ENCODE measurements at places on chromosomes 5 and 9. TPM values are rescaled to one million over a fixed set of nuclear protein-coding genes. Genes with fewer than 3 reads are reported as not detected.

DNA sequence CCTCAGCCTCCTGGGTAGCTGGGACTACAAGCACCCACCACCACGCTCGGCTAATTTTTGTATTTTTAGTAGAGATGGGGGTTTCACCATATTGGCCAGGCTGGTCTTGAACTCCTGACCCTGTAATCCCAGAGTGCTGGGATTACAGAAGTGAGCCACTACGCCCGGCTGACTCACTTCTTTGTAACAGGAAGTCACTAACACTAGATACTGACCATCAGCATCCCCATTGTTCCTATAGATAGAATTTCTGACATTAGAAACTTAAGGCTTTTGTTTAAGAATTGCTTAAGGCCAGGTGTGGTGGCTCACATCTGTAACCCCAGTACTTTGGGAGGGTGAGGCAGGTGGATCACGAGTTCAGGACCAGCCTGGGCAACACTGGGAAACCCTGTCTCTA is 42.2 kb downstream of the LEAP2 start:
- DNase-seq = no peak

DNA sequence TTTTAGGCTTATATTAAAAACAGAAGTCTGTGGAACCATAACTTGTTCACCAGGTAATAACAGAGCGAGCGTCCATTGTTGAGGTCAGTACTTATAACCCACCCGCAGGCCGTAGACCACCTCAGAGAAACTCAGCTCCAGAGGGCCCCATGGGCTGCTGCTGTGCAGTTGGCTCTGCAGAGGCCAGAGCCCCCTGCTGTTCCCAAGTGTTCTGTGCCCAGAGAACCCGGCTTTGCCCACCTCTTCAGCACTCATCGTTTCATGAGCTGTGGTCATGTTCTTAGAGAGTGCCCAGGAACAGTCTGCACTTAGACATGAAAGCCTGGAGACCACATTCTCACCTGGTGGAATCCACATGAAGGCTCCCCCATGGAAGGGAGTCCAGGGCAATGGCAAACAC is 50.4 kb upstream of the SLC2A8 start:
- no peak for DNase-seq

PKD2L2 gene
- total RNA-seq = not detected

- no peak for DNase-seq
Measured at GRCh38 chr5:100469767-100470166, 65.4 kb upstream of the FAM174A start.

DNA sequence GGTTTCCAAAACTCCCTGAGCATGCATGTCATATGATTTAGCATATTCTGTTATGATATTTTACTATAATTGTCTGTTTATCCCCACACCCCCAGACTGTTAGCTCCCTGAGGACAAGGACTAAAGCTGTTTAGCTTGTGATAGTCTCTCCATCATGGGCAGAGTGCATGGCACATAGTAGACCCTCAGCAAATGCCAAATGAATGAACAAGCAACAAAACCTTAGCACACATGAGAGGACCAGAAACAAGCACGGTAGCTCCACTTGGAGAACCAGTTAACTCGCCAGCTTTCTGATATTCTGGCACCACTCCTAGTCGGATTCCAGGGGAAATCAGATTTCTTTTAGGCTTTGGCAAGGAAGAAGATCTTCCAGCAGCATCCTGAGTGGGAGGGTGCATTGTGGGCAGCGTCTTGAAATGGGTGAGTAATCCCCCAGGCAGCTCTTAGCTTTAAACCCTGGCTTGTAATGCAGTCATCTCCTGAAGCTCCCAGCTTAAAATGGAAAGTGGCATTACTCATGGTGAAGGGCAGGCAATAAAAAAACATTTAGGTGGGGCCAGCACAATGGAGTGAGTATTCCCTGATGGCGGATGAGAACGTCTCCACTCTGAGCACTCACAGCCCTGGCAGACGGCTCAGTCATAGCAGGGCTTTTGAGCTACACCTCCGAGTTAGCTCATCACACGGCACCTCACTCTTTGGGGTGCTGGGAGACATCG is 41.1 kb downstream of the FGF1 start:
- DNase-seq = no peak

- DNase-seq = no peak
Measured at GRCh38 chr5:32042551-32042961, 131.6 kb downstream of the GOLPH3 start.

- DNase-seq = peak; percentile 65
Measured at GRCh38 chr9:35756275-35757225, 2.5 kb upstream of the MSMP start.

Measured in naive thymus-derived CD8-positive, alpha-beta T cell (primary cell).